ENCODE measurements at places on chromosomes 6 and 20. TPM values are rescaled to one million over a fixed set of nuclear protein-coding genes. Genes with fewer than 3 reads are reported as not detected.
A peak's percentile ranks its signal among the peaks of the same experiment; 100 is the strongest.

GRCh38 chr6:126891158-126891557, 227.3 kb upstream of the RSPO3 start:
- no peak for DNase-seq
- H3K27ac ChIP-seq, result no peak overlapping the region
- no peaks in the 10 kb centered on the region for H3K36me3 ChIP-seq
- no peaks in the 10 kb centered on the region for H3K27me3 ChIP-seq

DNA sequence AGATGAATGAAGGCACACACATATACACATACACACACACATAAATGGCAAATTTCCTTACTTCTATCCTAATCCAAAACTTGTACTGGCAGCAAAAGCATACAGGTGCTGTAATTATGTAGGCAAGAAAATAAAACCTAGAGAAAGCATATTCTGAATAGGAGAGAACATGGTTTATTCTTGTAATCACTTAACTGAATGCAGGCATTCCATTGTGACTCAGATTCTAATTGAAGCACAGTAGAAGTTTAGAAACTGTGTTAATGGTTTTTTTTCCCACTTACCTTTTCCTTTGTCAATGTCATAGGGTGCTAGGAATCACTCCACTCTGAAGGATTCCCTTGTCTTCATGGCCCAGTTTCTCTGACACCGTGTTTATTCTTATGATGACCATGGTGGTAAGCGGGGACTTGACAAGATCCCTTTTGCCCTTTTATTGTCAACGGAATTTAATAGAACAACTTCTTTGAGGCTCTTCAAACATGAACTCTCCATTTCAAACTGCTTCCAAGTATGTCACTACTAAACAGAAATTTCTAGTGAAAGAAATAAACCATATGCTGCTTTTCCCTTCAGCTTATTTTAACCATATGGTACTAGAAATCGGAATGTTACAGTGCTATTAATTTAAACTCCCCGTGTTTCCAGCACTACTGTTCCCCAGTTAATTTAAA, 164.2 kb downstream of the OGFRL1 start:
- no peaks in the 10 kb centered on the region for H3K4me1 ChIP-seq
- DNase-seq, result no peak
- no peaks in the 10 kb centered on the region for H3K36me3 ChIP-seq
- no peak overlapping the region for H3K4me3 ChIP-seq

- H3K4me1 ChIP-seq, result no peaks in the 10 kb centered on the region
- H3K36me3 ChIP-seq, result no peaks in the 10 kb centered on the region
- H3K4me3 ChIP-seq, result no peak overlapping the region
- H3K27ac ChIP-seq, result no peak overlapping the region
- no peaks in the 10 kb centered on the region for H3K27me3 ChIP-seq
Measured at GRCh38 chr6:11589261-11589660, 51.7 kb downstream of the TMEM170B start.

DNA sequence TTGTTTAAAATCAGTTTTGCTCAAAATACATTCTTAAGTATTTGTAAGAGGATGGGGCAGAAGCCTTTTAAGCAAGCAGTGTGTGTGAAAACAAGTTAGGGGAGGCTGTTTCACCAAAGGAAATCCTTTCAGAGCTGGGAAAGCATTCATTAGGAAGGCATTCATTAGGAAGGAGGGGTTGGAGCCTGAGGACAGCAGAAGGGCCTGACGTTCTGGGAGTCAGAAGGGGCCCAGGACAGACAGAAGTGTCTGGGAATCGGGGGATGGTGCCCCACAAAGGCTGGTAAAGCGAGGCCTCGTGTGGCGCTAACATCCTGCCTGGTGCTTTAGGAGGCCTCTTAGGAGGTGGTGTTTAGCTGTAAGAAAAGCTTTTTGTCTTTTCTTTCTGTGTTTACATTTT, 80.6 kb upstream of the NXT1 start:
- H3K27ac ChIP-seq, result no peak overlapping the region
- DNase-seq, result no peak
- no peak overlapping the region for H3K4me3 ChIP-seq
- no peaks in the 10 kb centered on the region for H3K27me3 ChIP-seq

DNA sequence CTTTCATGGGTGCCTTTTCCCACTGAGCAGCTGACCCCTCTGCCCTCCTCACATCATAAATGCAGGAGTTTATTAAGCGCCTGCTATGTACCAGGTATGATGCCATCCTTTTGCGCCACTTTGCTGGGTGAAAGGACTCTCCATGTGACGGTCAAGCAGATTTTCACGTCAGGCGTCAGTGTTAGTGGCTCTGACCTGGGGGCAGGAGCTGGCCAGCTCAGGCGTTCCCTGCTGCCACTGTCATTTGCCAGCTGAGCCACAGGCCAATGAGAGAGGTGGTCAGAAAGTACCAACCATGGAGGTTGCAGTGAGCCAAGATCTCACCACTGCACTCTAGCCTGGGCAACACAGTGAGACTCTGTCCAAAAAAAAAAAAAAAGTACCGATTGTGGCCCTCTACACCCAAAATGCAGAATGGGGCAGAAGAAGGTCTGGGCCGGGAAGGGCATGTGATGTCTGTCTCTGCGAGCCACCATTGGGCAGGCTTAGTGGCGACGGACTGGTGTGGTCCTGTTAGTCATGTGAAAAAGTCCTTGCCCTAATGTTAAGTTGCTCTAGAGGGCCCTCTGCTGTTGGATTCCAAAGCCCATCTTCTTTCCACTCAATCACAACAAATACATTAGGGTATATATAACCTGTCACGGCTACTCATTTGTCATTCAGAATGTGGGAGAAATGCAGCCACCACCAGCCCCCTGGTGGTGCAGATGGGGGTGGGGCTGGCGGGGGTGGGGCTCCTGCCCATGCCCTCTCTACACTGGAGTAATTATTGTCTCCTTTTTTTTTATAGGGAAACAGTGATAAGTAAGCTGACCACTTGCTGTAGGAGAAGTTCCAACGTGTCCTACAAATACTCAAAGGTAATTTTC, 18.4 kb upstream of the SLC22A1 start:
- no peak overlapping the region for H3K4me3 ChIP-seq
- peaks cover 42% of the 10 kb centered on the region for H3K4me1 ChIP-seq
- no peaks in the 10 kb centered on the region for H3K27me3 ChIP-seq

GRCh38 chr20:47672886-47673670, 112.2 kb downstream of the SULF2 start:
- peak; percentile 78 for DNase-seq
- H3K36me3 ChIP-seq, result no peaks in the 10 kb centered on the region
- no peak overlapping the region for H3K4me3 ChIP-seq
- no peak overlapping the region for H3K27ac ChIP-seq
- H3K4me1 ChIP-seq, result no peaks in the 10 kb centered on the region
- H3K27me3 ChIP-seq, result no peaks in the 10 kb centered on the region

DNA sequence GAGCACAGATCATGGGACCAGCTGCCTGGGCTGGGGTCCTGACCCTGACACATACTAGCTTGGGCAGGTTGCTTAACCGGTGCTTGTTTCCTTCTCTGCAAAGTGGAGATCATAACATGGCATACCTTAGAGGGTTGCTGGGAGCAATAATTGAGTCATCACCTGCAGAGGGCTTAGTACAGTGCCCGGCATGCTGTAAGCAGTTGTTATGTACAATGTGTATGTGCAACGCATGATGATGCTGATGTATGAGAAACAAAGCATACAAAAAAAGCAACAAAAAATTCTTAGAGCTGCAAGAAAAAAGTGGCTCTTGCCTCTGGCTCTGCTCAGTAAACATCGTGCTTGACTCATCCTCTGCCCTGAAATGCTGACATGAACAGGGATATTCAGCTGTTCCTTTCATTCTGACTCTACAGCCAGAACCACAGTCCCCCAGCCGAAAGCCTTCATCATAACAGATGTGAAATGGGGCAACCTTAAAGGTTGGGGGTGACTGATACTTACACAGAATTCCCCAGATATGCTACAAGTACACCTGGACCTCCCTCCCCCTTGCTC, 91.7 kb downstream of the CLIC5 start:
- DNase-seq, result no peak
- H3K4me1 ChIP-seq, result no peaks in the 10 kb centered on the region
- H3K27me3 ChIP-seq, result no peaks in the 10 kb centered on the region

GRCh38 chr20:50077818-50078601, 34.9 kb downstream of the UBE2V1 start:
- H3K27ac ChIP-seq, result no peak overlapping the region
- H3K4me3 ChIP-seq, result no peak overlapping the region
- no peaks in the 10 kb centered on the region for H3K27me3 ChIP-seq
- H3K36me3 ChIP-seq, result peaks cover 3% of the 10 kb centered on the region
- no peak for DNase-seq
- H3K4me1 ChIP-seq, result no peaks in the 10 kb centered on the region

GRCh38 chr20:7765221-7765620, 175.0 kb downstream of the HAO1 start:
- no peaks in the 10 kb centered on the region for H3K27me3 ChIP-seq
- no peaks in the 10 kb centered on the region for H3K4me1 ChIP-seq
- no peak for DNase-seq
- no peak overlapping the region for H3K27ac ChIP-seq
- H3K4me3 ChIP-seq, result no peak overlapping the region

- H3K36me3 ChIP-seq, result no peaks in the 10 kb centered on the region
- no peak overlapping the region for H3K27ac ChIP-seq
- H3K27me3 ChIP-seq, result no peaks in the 10 kb centered on the region
- no peak for DNase-seq
- no peaks in the 10 kb centered on the region for H3K4me1 ChIP-seq
- no peak overlapping the region for H3K4me3 ChIP-seq
Measured at GRCh38 chr6:48116699-48117645, 6.0 kb upstream of the PTCHD4 start.

DNA sequence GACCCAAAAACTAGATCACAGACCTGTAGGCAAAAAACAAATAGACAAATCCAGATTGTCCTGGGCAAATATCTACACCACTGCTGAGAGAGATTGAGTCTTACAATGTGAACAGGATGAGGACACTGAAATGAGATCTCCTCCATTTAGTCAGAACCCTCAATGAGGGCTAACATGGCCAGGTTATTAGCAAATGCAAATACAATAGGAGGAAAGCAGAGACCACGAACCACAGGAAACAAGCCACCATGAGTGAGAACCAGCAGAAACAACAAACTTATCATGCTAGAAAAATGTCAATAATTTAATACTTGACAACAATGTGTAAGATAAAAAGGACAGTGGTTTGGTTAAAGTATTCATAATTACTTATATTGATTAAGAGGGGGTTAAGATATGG, 162.8 kb downstream of the SYNE1 start:
- H3K4me3 ChIP-seq, result no peak overlapping the region
- no peaks in the 10 kb centered on the region for H3K4me1 ChIP-seq

GRCh38 chr6:30775104-30775503, 30.8 kb upstream of the IER3 start:
- DNase-seq, result no peak
- H3K4me1 ChIP-seq, result no peaks in the 10 kb centered on the region
- H3K4me3 ChIP-seq, result no peak overlapping the region
- H3K27me3 ChIP-seq, result no peaks in the 10 kb centered on the region

DNA sequence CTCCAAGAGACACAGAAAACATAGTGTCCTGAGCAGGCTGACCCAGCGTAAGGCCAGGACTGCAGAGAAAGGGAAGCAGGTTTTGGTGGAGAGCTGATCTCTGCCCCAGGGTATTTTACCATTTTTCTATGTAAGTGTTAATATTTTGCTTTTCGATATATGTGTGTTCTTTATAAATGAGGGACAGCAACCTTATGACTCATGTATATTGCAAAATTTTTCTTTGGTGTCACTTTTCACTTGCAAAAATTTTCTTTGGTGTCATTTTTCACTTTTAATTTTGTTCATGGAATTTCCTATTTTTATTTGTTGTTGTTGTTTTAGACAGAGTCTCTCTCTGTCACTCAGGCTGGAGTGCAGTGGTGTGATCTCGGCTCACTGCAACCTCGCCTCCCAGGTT, 34.6 kb upstream of the PXDC1 start:
- no peak for DNase-seq
- no peaks in the 10 kb centered on the region for H3K36me3 ChIP-seq
- no peak overlapping the region for H3K4me3 ChIP-seq
- no peak overlapping the region for H3K27ac ChIP-seq
- peaks cover 39% of the 10 kb centered on the region for H3K4me1 ChIP-seq
- H3K27me3 ChIP-seq, result no peaks in the 10 kb centered on the region

GRCh38 chr6:30152016-30152673, 8.9 kb downstream of the TRIM10 start:
- no peak overlapping the region for H3K4me3 ChIP-seq
- no peaks in the 10 kb centered on the region for H3K4me1 ChIP-seq
- H3K27ac ChIP-seq, result no peak overlapping the region
- H3K36me3 ChIP-seq, result no peaks in the 10 kb centered on the region
- H3K27me3 ChIP-seq, result no peaks in the 10 kb centered on the region

DNA sequence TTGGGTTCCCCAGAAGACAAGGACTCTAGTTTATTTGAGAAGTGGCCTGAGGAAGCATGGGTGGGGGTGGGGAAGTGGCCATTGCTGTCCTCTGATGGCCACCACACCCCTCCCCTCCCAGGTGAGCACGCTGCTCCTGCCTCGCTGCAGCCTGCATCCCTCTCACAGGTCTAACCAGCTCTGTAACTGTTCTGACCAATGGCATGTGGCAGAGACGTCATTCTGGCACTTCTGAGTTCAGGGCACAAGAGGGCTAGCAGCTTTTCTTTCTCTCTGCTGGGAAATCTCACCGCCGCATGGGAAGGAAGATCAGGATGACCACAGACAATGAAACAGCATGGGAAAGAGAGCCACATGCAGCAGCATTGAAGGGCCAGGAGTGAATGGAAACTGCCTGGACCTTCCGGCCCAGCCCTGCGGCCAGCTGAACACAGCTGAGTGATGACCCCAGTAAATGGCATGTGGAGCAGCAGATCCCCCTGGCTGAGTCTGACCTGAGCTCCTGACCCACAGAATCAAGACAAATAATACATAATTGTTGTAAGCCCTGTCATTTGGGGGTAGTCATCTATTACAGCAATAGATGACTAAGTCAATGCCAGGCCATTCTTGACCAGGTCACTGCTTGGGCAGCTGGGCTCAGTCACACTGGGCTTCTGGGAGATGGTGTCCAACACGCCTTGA, 179.8 kb downstream of the LINC00237 start:
- no peak overlapping the region for H3K4me3 ChIP-seq
- no peaks in the 10 kb centered on the region for H3K27me3 ChIP-seq
- H3K4me1 ChIP-seq, result no peaks in the 10 kb centered on the region
- H3K36me3 ChIP-seq, result no peaks in the 10 kb centered on the region
- H3K27ac ChIP-seq, result no peak overlapping the region
- DNase-seq, result no peak

Gene OPRL1
- total RNA-seq, result 0.22 TPM

Gene SNX21
- total RNA-seq, result 3.4 TPM

Gene ZNF165
- 1.1 TPM for total RNA-seq

Gene COL21A1
- total RNA-seq, result 0.49 TPM

Gene SLC16A10
- 15.8 TPM for total RNA-seq

Gene INSM1
- not detected for total RNA-seq

Gene SGK2
- 47.3 TPM for total RNA-seq

Gene CAGE1
- not detected for total RNA-seq

Gene ECT2L
- total RNA-seq, result not detected
